Hematopoietic multipotent progenitor cell treated with erythropoietin and hydrocortisone succinate and interleukin-3 and kit ligand, for 17 days (in vitro differentiated cells): ENCODE measurements at places on chromosomes 2 and 18.

GRCh38 chr2:113965644-113966043 lies 75.8 kb downstream of the ACTR3 start:
- peak; percentile 28 for DNase-seq

DNA sequence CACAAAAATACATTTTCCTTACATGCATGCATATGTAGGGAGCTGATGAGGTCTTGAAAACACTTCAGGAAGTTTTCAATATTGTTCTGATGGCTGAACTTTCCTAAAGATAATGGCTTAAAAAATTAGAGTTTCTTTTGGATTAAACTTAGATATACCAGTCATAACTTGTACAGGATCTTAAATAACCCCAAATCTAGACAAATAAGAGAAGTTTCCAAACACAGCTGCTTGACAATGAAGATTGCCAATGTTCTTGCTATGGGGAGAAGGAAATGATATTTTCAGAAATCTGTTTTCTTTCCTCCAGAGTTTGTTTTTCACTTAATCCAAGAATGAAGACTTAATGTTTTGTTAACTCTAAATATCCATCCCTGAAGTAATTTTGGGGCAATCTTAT lies 54.6 kb upstream of the SPTBN1 start:
- no peak for DNase-seq

DNA sequence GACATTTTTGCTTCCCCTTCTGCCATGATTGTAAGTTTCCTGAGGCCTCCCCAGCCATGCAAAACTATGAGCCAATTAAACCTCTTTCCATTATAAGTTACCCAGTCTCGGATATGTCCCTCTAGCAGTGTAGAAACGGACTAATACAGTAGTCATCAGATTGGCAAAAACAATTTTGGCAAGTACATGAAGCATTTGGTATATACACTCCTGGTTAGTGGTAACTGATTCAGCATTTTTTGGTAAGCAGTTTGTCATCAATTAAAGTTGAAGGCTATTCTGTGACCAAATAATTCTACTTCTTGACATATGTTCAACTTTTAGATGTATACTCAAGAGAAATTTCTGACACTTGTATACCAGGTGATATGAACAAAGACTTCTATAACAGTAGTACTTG lies 190.5 kb upstream of the STON1 start:
- no peak for DNase-seq

DNA sequence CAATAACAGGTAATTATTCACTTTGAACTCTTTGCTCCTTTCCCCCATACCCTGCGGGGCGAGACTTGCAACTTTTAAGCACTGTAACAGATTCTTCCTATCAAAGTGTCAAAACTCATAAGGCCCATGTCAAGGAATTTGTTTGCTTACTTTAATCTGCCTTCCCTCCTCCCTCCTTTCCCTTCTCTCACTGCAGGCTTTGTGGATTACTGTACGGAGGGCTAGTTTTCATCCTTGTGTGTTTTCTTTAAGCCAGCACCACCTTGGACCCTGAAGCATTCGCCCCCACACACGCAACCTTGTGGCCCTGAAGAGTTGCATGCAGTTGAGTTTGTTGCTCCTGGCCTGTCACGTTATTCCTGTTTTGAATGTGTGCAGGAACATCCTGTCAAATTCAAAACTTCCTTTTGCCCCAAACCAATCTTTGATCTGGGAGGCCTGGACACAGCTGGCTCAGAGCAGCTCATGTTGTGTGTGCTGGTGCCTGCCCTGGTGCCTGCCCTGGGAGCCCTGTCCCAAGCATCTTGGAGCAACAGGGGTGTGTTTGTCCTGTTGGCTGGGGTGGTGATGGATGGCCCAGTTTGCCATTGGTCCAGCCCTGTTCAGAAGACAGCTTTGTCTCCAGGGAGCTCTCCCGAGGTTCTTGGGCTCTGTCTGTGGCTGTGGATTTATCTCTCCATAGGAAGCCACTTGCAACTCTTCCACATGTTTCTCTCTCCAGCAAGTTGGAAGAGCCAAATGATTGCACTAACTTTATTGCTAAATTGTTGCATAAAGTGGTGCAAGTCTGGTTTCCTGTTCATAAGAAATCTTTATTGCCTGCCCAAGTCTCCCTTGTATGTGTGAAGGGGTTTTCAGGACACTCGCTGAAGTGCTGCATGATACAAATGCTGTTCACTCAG lies 199.6 kb downstream of the VAPA start:
- DNase-seq = no peak

DNA sequence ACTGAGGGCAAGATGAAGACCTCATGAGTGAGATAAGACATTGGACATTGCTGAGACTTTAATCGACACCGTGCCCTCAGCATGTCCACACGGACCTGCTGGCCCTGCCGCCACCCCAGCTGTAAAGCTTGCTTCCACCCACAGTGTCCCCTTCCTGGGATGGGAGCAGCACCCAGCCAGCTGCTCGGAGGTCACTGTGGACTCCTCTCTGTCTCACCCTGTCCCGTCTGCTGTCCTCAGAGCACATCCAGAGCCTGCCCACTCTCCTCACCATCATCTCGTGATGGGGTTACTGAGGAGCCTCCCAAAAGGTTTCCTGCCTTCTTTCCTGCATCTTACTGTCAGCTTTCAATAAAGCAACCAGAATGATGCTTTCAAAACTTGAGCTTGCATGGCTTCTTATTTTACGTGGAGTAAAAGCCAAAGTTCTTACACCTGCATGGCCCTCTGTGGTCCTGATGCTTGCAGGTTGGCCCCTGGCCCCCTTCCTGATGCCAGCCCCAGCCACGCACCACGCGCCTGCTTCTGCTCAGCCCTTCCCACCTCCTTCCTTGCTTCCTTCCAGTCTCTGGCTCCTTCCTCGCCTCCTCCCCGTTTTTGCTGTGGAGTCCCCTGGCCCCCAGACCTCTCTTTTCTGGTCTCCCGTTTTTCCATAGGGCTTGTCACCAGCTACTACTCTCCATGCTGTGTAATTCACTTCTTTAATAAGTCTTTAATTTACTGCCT lies 67.0 kb downstream of the DGKD start:
- no peak for DNase-seq

- no peak for DNase-seq
Observed at GRCh38 chr2:3703236-3703756, at the start of gene DCDC2C. TSS of gene DCDC2C (plus strand) at chr2:3703575. CDS start at chr2:3703752, 177 bp downstream.

GRCh38 chr2:39989888-39990287 lies 210.8 kb upstream of the THUMPD2 start:
- DNase-seq = no peak
